ENCODE measurements at places on chromosomes 16 and 17.

GRCh38 chr16:52308051-52308450 lies 238.9 kb downstream of the TOX3 start:
- no peak for DNase-seq

DNA sequence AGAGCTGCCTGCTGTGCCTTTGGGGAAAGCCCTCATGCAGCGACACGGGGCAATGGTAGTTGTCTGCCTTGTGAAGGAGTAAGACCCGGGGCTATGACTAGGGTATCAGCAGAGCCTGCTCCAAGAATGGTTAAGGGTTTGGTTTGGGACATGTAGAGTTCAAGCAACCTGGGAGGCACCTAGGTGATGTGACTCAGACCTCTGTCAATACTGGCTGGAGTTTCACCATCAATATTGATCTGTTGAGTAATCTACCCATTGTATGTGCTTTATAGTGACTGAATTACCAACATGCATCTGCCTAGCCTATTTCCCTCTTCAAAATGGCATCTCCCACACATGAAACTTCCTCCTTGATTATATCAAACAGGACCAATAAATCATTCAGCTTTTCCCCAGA lies 398.4 kb upstream of the HSBP1 start:
- DNase-seq, result no peak

DNA sequence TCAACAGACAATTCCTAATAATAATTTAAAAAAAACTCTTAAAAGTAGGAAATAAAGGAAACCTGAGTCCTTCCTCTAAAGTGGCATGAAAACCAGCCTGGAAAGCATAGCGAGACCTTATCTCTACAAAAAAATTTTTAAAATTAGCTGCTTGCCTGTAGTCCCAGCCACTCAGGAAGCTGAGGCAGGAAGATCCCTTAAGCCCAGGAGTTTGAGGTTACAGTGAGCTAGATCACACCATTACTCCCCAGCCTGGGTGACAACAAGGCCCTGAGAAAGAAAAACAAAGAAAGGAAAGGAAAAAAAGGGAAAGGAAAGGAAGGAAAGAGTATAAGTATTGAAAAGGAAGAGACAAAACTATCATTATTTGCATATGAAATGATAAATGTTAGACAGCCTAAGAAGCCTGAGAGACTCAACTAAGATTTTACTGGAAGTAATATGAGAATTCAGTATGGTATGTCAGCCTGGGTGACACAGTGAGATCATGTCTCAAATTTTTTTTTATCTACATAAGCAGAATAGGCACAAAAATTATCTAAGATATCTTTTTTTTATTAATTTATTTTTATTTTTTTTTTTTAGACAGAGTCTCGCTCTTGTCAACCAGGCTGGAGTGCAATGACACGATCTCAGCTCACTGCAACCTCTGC lies 113.0 kb downstream of the GOSR1 start:
- DNase-seq, result no peak

DNA sequence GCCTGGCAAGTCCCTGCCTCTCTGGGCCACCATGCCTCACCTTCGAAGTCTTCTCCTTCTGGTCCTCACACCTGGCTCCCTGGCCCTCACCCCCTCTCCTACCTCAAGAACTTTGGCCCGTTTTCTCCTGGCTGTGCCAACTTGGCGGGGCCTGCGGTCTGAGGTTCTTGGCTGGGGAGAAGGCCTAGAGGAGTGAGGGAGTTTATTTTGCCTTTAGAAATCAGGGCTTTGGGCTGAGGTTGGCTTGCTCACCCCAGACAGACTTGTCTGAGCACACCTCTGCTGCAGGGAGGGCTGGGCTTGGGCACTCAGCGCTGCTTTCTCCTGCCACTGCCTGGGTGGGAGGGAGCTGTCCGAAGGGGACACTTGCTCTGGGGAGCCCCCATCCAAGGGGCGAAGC lies 23.3 kb upstream of the TAC4 start:
- no peak for DNase-seq

DNA sequence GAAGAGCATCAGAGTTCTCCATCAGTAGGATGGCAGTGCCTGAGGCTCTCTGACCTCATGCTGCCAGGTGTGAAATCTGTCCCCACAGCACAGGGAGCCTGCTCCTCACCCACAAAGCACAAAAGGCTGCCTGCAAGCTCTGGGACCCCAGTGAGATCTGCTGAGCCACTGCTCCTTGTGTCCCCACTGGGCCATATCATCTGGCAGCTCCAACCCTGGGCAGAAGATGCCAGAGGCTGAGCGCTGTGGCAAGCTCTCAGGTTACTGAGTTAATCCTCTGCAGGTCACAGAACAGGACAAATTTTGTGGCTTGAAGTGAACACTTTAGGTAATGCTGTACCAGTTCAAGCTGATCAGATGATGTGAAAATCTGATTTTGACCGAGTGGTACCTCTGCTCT lies 26.7 kb upstream of the ERN1 start:
- no peak for DNase-seq

- DNase-seq, result no peak
These were observed 4.2 kb downstream of the CLCN7 start for GRCh38 chr16:1470481-1471251.

- DNase-seq, result no peak
These were observed 262.3 kb downstream of the C16orf95 start for GRCh38 chr16:87054856-87055255.

GRCh38 chr17:8133399-8133798 lies 9.5 kb upstream of the HES7 start:
- DNase-seq, result no peak

DNA sequence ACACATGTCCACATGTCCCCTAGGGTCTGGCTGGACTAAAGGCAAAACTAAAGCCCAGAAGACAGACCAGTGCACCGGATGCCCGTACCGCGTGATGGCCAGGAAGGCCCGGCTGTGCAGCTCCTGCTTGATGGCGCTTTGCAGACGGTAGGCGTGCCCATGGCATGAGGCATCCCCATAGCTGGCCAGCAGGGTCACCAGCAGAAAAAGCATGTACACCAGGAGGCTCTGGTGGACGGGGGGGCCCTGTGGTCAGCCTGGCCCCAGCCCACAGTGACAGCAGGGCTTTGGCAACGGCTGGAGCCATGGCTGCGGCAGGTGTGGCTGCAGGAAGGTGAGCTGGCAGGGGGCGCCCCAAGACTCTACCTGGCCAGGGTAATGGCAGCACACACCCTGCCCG lies 42.8 kb downstream of the PKD1 start:
- no peak for DNase-seq

- no peak for DNase-seq
These were observed 25.0 kb downstream of the HOXB1 start for GRCh38 chr17:48505788-48506187.

- no peak for DNase-seq
These were observed 300.2 kb downstream of the IRF8 start for GRCh38 chr16:86199182-86199581.

- no peak for DNase-seq
These were observed 22.4 kb downstream of the CMC2 start for GRCh38 chr16:80984124-80984892.

All from coronary artery (tissue), 2 donors.